Stimulated activated CD8-positive, alpha-beta memory T cell treated with anti-CD3 and anti-CD28 coated beads, Interleukin-12 subunit alpha, Interleukin-12 subunit beta, amount 100 ng/mL, for 4 hours (primary cell): ENCODE measurements at places on chromosomes 6 and 20.

DNA sequence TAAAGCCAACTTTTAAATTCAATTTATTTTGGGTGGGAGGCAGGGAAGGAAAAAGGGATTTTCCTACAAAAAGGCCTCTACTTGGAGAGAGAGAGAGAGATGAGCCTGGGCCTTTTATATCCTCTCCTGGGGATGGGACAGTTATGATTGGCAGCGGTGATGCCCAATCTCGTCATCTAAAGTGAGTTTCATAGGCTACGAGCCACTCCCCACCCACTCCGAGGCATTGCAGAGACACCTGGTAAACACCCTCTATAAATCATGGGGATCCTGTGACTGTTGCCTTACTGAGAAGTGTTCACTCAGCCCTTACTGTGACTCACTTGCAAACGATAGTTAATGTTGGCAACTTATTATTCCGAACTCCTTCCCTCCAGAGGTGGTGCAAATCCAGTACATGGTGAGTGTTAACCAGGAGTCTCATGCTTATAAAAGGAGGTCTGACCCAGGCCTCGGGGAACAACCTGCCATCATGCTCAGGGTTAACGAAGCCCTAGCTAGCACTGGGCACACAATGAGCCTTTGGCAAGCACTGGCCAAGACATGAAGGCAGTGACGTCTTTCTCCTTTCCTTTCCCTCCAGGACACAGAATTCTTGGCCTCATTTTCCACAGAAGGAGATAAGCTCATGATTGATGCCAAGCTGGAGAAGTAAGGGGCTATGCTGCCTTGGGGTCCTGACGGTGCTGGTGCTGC is 20.5 kb downstream of the BPIFB4 start:
- no peak for DNase-seq

DNA sequence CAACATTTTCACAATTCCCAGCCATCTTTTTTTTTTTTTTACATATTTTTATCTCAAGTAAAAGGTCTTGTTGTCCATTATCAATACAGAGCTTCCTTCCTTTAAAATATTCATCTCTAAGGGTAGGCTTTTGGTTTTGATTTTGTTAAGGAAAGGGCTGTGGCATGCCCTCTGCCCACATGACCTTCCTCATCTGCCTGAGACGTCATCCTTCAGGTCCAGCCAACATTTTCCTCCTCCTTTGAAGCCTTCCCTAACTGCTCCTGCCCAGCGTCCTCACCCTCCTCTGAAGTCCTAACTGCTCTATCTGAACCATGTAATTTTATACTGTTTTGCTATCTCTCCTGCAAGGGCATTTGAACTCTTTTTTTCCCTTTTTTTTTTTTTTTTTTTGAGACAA is 73.9 kb upstream of the TGM3 start:
- no peak for DNase-seq

GRCh38 chr6:7974938-7975763 is 64.6 kb upstream of the TXNDC5 start:
- DNase-seq: no peak

GRCh38 chr6:109580519-109580918 is 97.5 kb upstream of the ZBTB24 start:
- DNase-seq: no peak

DNA sequence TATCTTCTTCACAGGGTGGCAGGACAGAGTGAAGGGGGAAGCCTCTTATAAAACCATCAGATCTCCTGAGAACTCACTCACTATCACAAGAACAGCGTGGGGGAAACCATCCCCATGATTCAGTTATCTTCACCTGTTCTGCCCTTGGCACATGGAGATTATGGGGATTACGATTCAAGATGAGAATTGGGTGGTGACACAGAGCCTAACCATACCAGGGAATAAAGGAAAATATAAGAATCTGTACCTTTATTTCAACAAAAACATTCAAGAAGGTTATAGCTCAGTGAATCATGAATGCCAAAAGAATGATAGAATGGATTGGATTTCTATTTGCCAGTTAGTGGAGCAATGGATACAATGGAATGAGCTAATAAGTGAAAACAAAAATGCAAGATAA is 214.4 kb downstream of the PTPRK start:
- DNase-seq: no peak

DNA sequence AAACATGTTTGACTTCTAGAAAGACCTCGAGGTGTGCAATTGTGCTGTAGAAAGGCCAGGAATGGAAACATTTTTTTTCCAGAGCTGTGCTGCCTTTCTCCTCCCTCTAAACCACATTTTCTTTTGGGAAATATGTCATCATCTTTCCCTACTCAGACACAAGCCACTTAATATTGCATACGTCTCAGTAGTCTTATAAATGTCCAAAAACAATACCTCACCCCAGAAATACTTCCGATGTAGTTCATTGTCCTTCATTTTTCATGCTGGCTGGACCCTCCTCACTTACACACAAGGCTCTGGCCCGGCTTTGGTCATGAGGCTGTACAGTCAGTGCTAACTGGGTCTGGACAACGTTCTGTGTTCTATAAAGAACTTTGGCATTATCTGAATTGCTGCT is 126.4 kb downstream of the SCML4 start:
- DNase-seq: no peak

- DNase-seq: no peak
Observed at GRCh38 chr20:43096126-43096930, 93.4 kb downstream of the PTPRT start.

- DNase-seq: peak; percentile 16
Observed at GRCh38 chr20:53413186-53413631, 180.4 kb downstream of the ZNF217 start.

GRCh38 chr6:16752206-16752866 is 8.9 kb downstream of the ATXN1 start:
- no peak for DNase-seq
